ENCODE measurements at places on chromosomes 7 and 10.
A peak's percentile ranks its signal among the peaks of the same experiment; 100 is the strongest.

DNA sequence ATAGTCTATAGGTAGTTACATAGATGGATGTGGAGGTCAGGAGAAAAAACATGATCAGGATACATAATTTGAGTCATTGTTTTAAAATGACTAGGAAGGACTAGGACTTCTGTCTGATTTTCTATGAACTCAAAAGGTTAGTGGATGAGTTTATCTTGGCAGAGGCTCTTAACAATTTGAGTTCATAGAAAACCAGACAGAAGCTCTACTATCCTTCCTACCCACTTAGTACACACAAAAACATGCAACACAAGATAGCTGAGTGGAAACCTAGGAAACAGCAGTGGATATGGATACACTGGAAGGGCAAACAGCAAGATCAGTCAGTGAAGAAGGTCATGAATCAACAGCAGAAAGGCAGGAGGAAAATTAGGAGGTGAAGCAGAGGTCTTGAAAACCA lies 84.6 kb downstream of the VPS50 start:
- no peak for DNase-seq

GRCh38 chr10:103895411-103896186 lies 22.4 kb downstream of the STN1 start:
- no peak for DNase-seq

GRCh38 chr7:100674411-100675104 lies 1.0 kb downstream of the GNB2 start:
- no peak for DNase-seq

DNA sequence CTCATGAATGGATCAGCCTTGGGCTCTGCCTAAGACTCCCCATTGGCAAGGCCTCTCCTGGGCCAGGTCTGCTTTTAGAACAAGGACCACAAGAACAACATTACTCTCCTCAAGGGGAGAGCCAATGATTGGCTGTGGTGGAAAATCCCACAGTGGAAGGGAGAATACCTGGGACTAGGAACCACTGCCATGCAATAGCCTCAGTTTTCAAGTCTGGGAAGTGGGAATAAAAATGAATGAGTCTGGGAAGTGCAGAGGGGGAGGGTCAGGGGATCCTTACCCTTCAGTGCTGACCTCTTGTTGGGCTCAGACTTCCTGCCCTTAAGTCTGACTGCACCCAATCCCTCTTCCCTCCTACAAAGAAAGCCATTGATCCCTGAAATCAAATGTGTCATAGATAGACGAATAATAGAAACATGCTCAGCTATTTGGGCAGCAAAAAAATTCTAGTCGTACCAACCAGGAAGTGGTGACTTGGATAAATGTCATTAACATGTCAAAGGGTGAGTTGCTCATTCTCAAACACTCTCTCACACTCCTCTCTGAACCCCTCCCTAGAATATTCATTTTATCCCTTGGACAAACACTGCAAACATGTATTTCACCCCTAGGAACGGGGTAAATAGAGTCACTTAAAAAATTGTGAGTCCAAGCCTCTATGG lies 123.6 kb downstream of the SH3PXD2A start:
- DNase-seq = no peak

- peak; percentile 65 for DNase-seq
Observed at GRCh38 chr7:137772748-137773147, 74.0 kb downstream of the DGKI start.

DNA sequence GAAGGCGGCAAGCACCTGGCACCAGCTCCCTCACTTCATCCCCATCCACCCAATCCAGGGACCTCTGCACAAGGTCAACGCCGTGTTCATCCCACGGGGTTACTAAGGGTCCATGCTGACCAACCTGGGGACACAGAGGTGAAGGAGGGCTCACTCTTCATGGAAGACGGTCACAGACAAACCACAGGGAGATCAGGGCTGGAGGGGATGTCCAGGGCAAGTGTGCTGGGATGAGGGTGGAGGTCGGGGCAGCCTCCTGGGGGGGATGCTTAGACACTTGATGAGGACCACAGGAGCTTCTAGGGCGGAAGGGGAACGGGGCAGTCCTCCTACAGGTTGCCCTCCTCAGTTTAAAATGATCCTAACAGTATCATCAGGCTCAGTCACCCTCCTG lies 46.7 kb downstream of the FAM53B start:
- no peak for DNase-seq

DNA sequence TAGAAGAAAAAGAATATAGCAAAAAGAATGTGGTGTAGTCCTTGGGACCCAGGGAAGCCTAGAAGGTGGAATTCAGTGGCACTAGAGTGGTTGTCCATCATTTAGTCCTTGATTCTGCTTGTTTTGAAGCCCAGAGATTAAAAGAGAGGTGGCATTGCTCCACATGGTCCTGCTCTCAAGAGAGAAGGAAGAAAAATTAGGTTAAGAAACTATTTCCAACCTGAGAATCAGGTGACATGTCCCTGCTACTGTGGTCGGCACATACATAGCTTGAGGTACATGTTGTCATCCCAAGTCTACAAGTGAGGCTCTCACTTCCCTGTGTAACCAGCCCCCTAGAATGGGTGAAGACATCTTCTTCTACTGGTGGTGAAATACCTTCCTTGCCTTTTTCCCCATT lies at the start of gene OR9A2:
OR9A2 (minus strand) TSS at position 101 of the 400 bp plus-strand sequence; CDS start at position 101, 0 bp downstream.
- no peak for DNase-seq

DNA sequence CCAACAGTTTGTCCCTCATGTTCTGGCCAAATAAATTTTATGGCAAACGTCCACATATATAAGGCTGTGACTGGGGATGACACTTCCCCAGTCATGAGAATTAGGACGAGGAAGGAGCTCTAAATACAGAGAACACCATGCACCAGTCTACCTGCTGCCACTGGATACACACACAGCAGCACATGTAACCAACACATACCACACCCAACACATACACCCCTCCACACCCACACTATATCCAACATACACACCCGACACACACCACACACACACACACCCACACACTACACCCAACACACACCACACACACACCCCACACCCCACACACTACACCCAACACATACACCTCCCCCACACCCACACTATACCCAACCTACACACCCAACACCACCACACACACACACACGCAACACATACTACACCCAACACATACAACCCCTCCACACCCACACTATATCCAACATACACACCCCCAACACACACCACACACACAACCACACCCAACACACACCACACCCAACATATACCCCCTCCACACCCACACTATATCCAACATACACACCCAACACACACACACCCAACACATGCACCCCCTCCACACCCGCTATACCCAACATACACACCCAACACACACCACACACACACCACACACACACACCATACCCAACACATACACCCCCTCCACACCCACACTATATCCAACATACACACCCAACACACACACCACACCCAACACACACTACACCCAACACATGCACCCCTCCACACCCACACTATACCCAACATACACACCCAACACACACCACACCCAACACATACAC lies 74.1 kb downstream of the HIPK2 start:
- DNase-seq = no peak

- no peak for DNase-seq
Observed at GRCh38 chr10:24417053-24417452, 208.1 kb downstream of the KIAA1217 start.

- no peak for DNase-seq
Observed at GRCh38 chr10:73768881-73769280, 13.0 kb upstream of the CHCHD1 start.

DNA sequence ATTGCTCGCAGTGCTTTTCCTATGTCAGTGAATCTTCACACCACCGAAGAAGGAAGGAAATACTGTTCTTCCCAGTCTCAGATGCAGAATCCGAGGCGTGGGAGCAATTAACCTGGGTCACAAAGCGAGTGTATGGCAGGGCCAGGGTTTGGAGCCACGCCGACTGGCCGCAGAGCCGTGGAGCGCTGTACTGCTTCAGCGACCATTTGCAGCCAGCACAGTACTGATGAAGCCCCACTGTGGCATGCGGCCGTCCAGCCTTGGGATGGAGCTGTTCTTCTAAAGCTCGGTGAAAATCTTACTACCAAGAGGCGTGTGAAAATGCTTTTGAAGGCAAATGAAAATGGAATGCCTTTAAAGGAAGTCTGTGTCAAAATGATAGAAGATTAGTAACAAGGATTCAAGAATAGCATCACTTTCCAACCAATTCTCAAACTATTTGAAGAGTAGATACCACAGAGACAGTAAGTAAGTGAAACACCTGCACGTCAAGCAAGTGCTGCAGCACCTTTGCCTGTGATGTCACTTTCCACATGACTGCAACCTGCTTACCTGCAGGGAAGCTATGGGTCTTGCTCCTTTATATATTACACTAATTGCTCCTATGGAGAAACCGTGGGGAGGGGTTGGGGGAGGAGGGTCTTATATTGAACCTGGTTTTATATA lies 4.9 kb downstream of the PPP2R2D start:
- no peak for DNase-seq

- DNase-seq = no peak
Observed at GRCh38 chr10:106424981-106425380, 739.5 kb downstream of the SORCS1 start.

DNA sequence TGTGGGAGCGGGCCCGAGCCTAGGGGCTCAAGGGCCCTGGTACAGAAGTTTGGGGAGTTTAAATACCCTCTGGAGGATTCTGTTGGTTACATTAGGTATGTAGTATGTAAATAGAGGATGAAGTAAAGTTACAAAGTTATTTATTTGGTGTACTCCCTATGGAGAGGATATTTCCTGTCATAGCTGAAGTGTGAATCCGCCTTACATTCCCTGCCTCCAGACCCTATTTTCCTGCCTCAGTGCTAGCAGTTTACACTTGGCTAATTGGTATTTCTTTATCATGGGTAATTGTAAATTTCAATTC lies 60.6 kb upstream of the KLF14 start:
- no peak for DNase-seq

DNA sequence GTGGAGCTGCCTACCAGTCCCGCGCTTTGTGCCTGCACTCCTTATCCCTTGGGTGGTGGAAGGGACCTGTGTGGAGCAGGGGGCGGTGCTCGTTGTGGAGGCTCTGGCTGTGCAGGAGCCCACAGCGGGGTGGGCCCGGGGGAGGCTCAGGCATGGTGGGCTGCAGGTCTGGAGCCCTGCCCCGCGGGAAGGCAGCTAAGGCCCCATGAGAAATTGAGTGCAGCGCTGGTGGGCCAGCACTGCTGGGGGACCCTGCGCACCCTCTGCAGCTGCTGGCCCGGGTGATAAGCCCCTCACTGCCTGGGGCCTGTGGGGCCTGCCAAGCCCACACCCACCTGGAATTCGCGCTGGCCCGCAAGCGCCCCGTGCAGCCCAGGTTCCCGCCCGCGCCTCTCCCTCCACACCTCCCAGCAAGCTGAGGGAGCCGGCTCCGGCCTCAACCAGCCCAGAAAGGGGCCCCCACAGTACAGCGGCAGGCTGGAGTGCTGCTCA lies 859.6 kb upstream of the KCND2 start:
- DNase-seq = no peak

GRCh38 chr10:127964621-127965020 lies 57.7 kb downstream of the PTPRE start:
- no peak for DNase-seq

Data from kidney epithelial cell (primary cell).